Hematopoietic multipotent progenitor cell treated with erythropoietin and hydrocortisone succinate and interleukin-3 and kit ligand, for 15 days (in vitro differentiated cells): ENCODE measurements at places on chromosomes 2 and 18.

DNA sequence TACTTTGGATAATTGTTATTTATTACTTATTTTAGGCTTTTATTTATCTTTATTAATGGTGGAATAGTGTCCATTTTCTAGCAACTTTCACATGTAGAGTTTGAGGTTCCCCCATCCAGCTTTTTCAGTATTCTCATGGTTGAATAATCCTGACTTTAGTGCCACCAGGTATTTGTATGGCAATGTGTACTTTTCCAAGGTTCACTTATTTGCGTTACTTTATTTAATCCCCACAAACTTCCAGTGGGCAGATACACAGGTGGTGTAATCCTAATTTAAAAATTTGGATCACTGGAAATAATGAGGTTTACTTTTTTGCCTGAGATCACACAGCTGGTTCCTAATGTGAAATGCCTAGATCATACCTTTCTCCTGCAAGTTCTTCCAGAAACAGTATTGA lies 30.5 kb downstream of the NAB1 start:
- no peak for DNase-seq

GRCh38 chr2:225041207-225041850 lies 939 bp downstream of the DOCK10 start:
- DNase-seq: no peak

GRCh38 chr18:39685303-39685902 lies 2119.8 kb upstream of the CELF4 start:
- DNase-seq: no peak

GRCh38 chr2:10489842-10490555 lies 41.9 kb upstream of the ODC1 start:
- no peak for DNase-seq
